Activated CD4-positive, alpha-beta memory T cell treated with anti-CD3 and anti-CD28 coated beads for 36 hours (primary cell): ENCODE measurements at places on chromosomes 7 and 10.

DNA sequence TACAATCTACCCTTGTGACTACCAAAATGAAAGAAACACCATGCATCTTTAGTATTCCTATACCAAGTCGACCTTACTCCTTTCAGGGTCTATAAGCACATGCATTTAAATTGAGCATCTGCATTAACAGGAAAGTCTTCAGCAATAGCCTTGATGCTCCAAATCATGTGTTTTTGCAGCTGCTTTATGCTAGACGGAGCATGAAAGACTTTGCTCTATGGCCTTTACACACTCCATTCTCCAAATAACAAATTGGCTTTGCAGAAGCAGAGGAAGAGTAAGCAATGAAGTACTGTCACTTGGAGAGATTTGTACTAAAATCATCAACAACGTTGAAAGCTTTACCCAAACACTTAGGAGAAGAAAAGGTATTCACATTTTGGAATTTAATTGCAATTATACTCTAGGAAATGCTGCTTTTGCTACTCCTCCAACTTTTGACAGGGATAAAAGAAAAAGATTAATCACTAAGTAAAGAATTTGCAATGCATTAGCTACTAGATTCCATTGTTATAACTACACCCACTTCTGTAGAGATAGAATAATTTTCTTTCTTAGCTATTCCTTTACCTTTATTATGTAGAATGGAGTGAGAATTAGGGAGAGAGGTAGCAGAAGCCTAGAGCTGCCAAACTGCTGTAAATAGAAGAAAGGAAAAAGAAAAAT is 131.8 kb downstream of the SEMA3E start:
- DNase-seq = no peak

DNA sequence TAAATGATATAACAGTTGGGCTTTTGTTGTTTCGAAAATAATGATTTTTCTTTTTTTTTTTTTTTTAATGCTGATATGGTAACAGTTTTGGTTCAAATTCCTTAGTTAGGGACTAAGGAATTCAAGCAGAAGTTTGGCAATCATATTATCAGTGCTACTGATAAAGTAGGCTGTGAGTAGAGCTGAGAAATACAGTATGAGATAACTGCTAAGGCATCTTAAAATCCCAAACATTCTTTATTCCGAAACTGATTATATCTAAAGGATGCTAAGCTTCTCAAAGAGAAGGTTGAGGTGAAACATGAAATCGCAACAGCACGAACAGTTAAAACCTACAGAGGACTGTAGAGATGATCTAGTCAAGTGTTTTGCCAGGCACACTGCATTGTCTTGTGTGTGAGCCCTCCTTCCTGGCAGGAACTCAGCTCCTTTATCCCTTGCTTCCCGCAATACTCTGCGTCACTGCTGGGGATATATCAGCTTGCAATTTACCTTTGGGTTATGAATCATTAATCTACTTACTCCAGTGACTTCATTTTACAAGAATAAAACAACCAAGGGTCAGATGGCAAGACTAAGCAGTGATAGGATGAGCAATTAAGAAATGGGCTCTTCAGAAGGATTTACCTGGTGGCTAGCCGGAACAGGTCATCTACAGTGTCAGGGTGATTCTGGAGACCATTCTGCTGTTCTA is 36.7 kb downstream of the IRF5 start:
- no peak for DNase-seq

- no peak for DNase-seq
These were observed 130.3 kb downstream of the NRF1 start for GRCh38 chr7:129741743-129742213.

- DNase-seq = no peak
These were observed 88.7 kb upstream of the ZWINT start for GRCh38 chr10:56449770-56450169.

- DNase-seq = no peak
These were observed 4.1 kb upstream of the PRSS1 start for GRCh38 chr7:142745091-142745635.

DNA sequence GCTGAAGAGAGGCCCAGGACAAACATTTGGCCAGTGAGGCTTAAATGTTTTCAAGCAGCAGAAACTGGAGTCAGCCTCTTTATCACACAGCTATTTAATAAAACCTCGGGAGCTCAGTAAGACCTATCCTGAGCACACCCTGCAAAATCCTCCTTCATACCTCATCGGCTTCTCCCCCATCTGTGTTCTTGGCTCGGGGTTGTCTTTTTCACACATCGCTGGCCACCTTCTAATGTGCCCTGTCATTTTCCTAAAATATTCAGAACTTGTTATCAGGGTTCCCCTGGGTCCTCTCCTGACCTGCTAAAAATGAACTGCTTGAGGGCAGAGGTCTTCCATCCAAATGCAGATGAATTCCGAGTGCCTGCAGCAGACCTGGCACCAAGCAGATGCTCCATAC is 310.3 kb upstream of the AKR1E2 start:
- no peak for DNase-seq

- peak; percentile 5 for DNase-seq
These were observed 148.0 kb downstream of the MAPK8 start for GRCh38 chr10:48454302-48455054.

GRCh38 chr7:33050535-33051318 is 11.8 kb downstream of the NT5C3A start:
- DNase-seq = no peak

DNA sequence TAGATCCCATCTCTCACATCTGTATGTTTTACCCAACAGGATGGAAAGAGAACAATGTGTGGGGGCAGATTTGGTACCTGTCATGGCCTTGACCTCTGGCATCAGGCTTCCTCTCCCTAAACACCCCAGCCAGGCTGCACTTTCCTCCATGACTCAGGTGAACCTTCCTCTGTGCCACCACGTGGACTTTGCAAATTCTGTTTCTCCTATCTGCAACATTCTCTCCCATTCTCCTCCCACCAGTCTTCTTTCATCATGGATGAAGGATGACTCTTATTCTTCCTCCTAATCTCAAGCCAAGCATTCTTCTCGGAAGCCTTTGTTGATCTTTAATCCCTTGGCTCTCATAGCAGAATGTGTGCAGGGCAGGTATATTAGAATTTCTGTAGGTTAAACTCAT is 355.4 kb downstream of the KCNMA1 start:
- no peak for DNase-seq

DNA sequence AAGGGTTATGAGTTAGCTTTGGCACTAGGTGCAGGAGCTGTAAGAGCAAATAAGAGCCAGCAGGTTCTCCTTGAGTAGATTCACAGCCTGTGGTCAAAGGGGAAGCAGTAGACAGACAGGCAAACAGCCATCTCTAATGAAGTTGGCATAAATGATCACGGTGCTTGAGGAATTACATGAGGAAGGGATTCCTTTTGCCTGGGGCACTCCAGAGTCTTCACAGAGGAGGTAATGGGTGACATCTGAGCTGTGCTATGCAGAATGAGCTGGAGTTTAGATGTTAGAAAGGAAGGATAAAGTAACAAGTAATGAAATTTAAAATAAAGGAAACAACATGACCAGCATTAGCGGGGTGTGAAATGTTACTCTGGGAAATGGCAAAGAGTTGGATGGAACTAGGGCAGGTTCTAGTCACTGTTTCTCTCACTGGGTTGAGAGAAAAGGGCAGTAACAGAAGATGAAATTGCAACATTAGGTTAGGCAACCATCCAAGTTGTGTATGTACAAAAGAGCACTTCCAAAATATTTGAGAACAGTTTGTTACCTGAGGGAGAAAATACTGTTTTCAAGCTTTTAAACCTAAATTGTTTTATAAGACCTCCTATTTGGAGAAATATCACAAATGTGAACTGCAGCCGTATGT is 613.8 kb downstream of the PHTF2 start:
- no peak for DNase-seq
